ENCODE measurements at places on chromosomes 2 and 18.

DNA sequence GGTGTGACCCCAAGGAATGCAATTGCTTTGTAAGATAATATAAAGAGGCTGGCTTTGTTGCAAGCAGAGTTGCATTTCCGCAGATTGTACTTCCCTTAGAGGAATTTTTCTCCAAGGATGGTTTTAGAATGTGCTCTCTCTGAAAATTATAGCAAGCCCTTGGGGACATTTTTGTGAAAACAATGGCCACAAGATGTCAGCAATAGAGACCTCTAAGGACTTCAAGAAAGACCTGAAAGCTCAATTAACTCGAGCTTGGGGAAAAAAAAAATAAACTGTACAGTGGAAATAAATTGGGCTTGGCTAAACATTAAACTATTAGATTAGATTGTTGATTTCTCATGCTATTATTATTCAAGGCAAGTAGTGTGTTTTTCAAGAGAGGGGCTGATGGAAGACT lies 81.3 kb upstream of the KYNU start:
- DNase-seq = no peak

GRCh38 chr2:69166812-69167468 lies 154.0 kb downstream of the ANTXR1 start:
- DNase-seq = no peak

DNA sequence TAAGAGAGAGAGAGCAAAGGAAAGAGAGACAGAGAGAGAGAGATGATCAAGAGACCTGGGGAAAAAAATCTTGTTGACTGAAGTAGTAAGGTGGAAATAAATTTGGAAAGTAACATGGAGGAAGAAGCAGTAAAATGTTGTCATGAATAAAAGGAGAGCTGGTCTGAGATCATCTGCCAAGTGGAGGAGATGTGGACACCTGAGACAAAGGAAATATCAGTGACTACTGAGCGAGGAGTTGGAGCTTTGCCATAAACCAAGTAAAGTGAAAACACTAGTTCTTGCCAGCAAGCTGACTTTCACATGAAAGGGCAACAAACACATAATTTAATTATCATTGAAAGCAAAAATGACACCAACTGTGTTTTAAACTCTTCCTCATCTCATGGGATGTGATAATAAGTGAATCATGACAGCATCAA lies 49.0 kb upstream of the DSG1 start:
- DNase-seq = no peak

GRCh38 chr2:11663427-11663826 lies 6.6 kb downstream of the NTSR2 start:
- no peak for DNase-seq

DNA sequence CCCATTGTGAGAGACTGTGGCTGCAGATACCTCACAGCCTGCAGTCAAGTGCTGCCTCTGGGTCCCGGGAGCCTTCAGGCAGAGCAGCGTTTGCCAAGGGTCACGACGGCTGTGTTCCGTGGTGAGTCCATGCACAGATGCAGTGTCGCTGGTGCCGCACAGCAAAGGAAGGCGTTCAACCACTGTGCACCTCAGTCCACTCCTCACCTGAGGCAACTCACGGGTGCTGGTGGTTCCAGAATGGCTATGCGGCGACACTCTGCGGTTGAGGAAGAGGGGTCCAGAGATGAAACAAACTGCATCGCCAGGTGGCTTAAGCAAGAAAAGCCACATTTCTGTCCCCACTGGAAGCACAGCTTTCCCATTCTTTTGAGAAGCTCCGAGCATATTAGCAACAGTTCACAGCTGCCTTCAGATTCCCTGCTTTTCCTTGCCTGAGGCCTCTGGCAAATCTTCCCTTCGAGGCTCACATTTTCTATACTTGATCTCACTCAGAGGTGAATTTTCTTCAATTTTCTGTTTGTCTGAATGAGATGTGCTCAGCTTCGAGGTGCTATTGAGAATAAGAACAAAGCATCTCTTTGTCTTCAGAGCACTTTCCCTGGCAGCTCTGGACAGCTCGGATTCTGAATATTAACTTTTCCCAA lies 208.8 kb upstream of the TWIST2 start:
- DNase-seq = no peak

DNA sequence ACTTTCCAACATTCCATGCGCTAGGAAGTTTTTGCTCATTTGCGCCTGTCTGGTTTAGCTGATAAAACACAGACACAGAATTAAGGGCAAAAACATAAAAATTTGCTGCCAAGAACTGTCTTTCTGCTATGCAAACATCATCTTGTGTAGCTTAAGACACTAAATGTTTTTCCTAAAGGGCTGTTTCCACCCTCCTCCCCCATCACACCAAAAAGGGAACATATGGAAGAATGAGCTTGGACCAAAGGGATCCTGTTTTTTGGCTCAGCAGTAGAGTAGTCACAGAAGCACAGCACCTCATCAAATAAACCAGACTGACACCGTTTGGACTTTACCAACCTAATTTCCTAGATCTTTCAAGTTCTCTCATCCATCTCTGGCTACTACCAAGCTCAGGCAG lies 210.1 kb downstream of the ZNF521 start:
- DNase-seq = no peak

- no peak for DNase-seq
These were observed 517.8 kb upstream of the DSEL start for GRCh38 chr18:68034296-68034695.

- DNase-seq = no peak
These were observed 24.1 kb downstream of the ADNP2 start for GRCh38 chr18:80133124-80133523.

DNA sequence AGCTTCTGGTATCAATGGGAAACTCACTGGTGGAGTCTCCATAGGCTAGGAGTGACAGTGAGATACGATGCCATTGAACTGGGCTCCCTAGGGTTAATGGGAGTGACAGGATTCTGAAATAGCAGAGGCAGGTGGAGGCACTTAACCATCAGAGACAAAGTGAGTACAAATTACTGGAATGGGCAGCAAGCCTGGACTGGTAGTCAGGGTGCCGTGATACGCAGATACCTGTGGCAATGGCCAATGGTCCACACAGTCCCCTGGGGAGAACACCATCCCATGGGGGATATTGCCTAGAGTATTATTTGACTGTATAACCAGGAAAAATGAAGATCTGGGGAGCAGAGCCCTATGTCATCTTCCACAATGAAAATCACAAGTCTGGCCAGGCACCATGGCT lies 17.3 kb downstream of the CHCHD5 start:
- DNase-seq = no peak

DNA sequence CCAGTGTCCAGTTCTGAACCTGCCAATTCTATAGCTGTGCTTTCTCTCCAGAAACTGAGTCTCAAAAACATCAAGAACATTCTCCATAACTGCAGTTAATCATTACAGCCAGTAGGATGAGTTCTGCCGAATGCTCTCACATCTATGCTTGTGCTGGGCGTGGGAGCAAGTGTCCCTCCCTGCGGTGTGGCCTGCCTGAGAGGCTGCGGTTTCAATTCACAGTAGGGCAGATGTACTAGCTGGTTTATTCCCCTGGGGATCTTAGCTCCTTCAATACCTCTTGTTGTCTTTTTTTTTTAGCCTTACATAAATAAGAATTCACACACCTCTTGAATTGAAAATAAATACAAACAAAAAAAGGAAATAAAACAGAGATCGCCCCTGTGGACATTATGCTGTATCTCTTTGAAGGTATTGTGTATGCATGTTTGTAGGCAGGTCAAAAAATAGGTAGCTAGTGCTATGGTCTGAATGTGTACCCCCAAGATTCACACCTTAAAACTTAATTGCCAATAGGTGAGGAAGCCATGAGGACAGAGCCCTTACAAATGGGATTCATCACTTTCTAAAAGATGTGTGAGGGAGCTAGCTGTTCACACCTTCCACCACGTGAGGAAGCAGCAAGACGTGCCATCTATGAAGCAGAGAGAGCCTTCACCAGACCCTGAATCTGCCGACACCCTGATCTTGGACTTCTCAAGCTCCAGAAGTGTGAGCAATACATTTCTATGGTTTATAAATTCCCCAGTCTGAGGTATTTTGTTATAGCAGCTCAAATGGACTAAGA lies 74.3 kb downstream of the BCL2L11 start:
- DNase-seq = no peak

DNA sequence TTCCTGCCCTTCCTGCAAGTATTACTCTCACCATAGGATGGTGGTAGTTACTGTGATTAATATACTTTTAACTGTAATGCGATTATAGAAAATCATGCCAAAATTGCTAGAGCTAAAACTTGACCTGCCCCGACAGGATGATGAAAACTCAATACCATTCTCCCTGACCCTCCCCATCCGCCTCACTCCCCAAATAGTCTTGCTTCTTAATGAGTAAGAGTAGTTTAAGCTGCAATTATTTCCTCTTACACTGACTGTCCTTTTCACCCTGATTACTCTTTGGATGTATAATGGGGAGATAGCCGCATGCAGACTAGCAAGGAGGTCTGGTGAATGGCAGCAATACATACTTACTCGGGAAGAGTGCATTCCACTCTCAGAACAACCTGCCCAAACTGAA lies 269.6 kb upstream of the SIX3 start:
- no peak for DNase-seq

- peak; percentile 6 for DNase-seq
These were observed 86.6 kb downstream of the TMEM182 start for GRCh38 chr2:102848366-102848839.

GRCh38 chr18:62758591-62758990 lies 43.2 kb downstream of the PHLPP1 start:
- no peak for DNase-seq

GRCh38 chr18:70116949-70117348 lies 88.5 kb downstream of the RTTN start:
- no peak for DNase-seq

GRCh38 chr2:132975193-132976105 lies 305.4 kb upstream of the LYPD1 start:
- DNase-seq = no peak

GRCh38 chr18:76488190-76488589 lies 6.9 kb downstream of the ZNF516 start:
- no peak for DNase-seq

GRCh38 chr2:67865917-67866316 lies 196.9 kb downstream of the C1D start:
- DNase-seq = no peak

DNA sequence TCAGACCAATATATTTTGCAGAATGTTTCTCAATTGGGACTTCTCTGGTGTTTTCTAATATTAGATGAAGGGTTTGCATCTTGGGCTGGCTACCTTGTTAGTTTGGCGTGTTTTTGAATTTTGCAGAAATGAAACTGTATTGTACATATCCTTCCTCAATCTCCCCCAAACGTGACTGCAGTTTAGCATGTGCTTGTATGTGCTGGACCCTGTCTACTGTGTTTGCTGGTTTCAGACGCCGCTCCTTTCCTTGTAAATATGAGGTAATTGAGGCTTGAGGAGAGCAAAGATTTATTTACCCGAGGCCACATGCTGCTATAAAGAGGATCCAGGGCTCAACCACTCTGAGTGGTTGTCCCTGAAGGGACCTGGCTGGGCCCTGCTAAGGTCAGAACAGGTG lies 57.2 kb downstream of the NGEF start:
- no peak for DNase-seq

DNA sequence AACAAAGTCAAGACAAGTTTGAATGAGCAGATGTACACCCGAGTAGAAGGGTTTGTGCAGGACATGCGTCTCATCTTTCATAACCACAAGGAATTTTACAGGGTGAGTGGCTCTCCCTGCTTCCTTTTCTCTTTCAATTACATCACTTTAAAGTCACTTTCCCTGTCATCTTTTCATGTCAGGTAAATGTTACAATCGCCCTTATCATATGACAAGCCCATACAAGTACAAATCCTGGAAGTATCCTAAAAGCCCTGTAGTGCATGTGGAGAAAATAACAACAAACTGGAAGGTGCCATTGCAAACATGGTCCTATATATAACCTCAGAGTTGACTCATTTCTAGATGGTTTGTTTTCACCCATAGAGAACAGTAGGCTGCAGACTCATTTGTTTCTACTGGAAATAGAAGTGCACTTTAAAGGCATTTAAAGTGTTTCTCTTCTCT lies 126.0 kb downstream of the SP100 start:
- DNase-seq = no peak

DNA sequence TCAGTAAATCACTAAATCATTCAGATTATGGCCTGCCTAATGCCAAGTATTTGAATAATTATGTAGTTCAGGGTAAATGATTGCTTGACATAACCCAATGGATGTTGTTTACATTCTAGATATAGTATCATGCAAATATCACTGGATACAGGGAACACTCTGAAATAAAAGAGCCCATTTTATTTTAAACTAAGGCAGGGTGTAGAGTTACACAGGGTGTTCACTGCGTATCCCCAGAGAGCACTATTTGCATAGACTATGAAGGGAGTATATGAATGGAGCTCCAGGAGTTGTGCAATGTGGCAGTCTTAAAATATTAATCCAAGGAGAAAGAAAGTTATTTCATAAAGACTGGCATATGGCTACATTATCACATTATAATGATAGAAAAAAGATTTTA lies 701.1 kb upstream of the KLHL29 start:
- DNase-seq = no peak

GRCh38 chr18:77671456-77672167 lies 422.0 kb downstream of the GALR1 start:
- no peak for DNase-seq

DNA sequence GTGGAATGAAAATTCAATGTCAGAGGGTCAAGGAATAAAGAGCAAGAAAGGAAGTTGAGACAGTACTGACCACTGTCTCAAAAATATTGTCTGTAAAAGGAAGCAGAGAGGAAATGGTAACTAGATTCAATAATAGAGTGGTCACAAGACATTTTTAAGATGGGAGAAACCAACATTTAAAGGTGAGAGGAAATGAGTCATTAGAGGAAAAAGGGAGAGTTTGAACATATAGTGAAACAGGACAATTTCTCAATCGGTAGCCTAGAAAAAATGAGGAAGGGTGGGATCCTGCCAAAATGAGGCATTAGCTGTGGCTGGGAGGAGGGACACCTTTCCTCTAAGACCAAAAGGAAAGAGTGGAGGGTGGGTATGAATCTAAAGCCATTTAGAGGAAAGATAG lies 288.5 kb downstream of the SP3 start:
- no peak for DNase-seq
